ENCODE measurements at places on chromosomes 12 and 14. TPM values are rescaled to one million over a fixed set of nuclear protein-coding genes. Genes with fewer than 3 reads are reported as not detected.

The KRT7 gene
- 4.9 TPM for total RNA-seq

GRCh38 chr12:179885-180284 lies 34.1 kb downstream of the SLC6A12 start:
- no peak for DNase-seq

DNA sequence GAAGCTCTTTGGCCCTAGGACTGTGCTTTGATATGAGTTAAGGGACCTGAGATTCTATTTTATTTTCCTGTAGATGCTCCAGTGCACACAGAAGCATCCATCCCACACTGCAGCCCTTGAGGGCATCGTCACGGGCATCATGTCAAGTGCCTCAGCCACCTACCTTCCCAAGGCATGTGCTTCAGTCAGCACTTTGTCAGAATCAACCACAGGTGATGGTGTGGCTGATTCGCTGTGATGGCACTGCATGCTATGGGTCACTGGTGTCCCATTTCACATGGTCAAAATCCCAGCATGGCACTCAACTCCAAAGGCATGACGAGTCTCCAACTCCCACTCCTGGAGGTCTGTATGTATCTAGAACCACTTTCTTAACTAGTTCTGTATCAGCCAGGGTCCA lies 100.8 kb downstream of the AACS start:
- no peak for DNase-seq

The TAS2R10 gene
- 0.37 TPM for total RNA-seq

The GPR135 gene
- total RNA-seq: 1.0 TPM

The CRACR2A gene
- total RNA-seq: 29.8 TPM

- DNase-seq: no peak
These were observed 7.1 kb downstream of the IFNG-AS1 start for GRCh38 chr12:67996347-67996746.

The ANKRD33 gene
- not detected for total RNA-seq

GRCh38 chr12:132582582-132583410 lies 27.6 kb downstream of the LRCOL1 start:
- no peak for DNase-seq

- DNase-seq: no peak
These were observed 347 bp downstream of the SYNDIG1L start for GRCh38 chr14:74425525-74426201.

- no peak for DNase-seq
These were observed 23.6 kb downstream of the RHOF start for GRCh38 chr12:121769831-121770301.

DNA sequence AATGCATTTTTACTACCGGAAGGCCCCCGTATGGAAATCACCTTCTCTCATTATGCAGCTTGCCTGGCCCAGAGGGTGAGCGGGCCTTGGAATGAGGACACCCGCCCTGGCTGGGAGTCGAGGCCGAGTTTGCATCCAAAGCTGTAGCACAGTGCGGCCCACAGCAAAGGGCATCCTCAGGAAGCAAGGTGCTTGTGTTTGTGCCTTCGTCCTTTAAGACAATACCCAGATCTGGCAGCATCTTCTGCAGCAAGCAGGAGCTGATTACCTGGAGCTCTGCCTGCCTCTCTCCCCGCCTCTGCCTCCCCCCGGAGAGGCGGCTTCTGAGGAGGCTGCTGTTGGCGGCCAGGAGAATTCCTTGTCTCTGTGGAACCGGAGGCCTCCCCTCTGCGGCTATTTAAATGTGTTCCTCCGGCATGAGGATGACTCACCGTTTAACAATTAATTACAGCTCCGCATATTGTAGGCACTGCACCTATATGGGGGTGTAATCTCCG lies 145.3 kb downstream of the CACNA1C start:
- peak; percentile 57 for DNase-seq

- no peak for DNase-seq
These were observed 210.6 kb downstream of the PHLDA1 start for GRCh38 chr12:75820848-75821578.

DNA sequence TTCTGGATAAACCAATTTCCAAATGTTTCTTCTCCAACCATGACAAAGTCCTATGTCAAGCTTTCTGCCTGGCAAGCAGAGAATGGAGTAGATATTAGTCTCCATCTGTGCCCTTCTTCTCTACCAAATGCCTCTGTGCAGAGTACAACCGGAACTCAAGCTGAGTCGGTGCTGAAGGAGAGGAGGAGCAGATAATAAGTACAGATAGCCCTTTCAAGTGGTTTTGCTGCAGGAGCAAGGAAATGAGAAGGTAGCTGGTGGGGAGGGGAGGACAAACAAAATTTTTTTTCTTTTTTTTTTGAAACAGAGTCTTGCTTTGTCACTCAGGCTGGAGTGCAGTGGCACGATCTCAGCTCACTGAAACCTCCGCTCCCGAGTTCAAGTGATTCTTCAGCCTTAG lies 14.2 kb upstream of the HELB start:
- DNase-seq: no peak

GRCh38 chr14:64253672-64254071 lies 40.5 kb downstream of the ESR2 start:
- DNase-seq: peak; percentile 74

GRCh38 chr12:68501226-68501625 lies 109.5 kb upstream of the RAP1B start:
- DNase-seq: no peak

DNA sequence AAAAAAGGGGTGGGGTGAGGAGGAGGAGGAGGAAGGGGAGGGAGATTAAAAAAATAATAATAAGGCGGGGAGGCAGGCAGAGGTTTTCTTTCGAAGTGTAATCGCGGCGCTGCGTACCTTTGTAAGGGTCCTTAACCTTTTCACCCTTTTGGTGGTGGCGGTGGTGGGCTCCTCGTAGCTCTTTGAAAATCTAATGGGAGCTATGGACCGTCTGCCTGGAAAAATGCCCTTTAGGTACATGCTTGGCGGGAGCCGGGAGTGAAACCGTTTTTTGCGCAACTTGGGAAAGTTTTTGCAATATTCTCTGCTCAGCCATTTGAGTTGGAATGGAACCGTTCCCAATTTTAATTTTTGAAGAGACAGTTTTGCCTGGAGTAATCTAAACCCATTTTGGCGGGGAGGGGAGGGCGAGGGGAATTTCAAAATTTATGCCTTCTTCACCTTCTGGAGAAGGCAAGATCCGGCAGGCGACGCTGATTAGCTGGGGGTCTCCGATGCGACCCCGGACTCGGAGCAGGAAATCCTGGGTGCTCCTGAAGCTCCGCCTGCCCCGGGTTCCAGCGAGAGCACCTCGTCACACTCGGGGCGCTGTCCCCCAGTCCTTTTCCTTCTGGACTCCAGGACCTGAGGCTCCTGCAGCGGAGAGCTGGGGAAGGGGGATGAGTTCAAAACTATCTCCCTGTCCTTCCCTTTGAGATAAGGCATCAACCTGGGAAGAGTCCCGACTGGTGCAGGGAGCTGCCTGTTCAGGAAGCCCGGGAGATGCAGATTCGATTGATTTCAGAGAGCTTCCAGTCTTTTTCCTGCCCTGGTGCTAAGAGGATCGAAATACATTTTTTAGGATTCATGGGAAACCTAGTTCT lies 74.6 kb upstream of the TBX5 start:
- DNase-seq: no peak

The PLEKHG7 gene
- total RNA-seq: not detected

The CCDC197 gene
- total RNA-seq: not detected

The C12orf57 gene
- 127 TPM for total RNA-seq

GRCh38 chr12:63419154-63419553 lies 249.1 kb downstream of the DPY19L2 start:
- peak; percentile 81 for DNase-seq

The CIROP gene
- not detected for total RNA-seq

The RD3L gene
- not detected for total RNA-seq

GRCh38 chr12:46219877-46220655 lies 48.8 kb downstream of the SLC38A1 start:
- peak; percentile 87 for DNase-seq

DNA sequence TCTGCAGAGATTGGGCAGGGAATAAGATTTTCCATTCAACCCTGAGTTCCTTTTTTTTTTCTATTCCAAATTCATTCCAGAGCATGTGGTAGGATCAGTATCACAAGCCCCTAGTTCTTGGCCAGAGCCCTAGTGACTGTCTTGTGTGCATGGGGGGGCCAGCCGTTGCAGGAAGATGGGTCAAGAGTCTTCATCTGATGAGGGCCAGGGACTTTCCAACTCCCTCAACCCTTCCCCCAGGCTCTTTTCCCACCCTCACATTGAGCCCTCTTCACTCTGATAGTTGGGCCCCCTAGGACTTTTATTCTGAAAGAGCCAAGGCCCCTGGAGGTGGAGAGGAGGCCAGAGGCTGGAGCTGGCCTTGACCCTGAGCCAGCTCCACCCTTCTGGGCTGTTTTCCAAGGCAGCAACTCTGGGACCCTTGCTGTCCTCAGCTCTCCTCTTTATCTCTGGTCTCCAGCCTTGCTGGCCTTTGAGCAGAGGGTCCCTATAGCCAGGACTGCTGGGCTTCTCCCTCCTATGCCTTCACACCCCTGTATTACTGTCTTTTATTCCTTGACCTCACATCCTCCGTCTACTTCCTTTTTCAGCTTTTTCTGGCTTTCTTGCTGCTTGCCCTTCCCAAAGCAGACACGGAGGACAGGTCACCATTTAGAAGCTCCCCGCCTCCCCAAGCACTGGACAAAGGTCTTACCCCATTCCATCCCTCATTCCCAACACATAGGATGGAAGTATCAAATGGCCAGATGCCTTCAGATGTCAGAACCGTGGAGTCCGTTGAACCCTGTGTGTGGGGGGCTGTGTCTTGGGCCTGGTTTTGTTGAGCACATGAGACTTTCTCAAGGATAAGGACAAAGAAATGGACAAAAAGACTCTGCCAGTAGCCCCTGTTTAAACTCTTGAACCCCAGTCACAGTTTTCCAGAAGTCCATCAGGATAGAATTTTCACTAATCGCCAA lies 5.6 kb downstream of the RBP5 start:
- DNase-seq: no peak

GRCh38 chr12:113055594-113056380 lies 743 bp upstream of the DTX1 start:
- DNase-seq: no peak

- DNase-seq: no peak
These were observed 12.9 kb downstream of the MIA2 start for GRCh38 chr14:39246618-39247017.

- no peak for DNase-seq
These were observed 9.1 kb downstream of the PACS2 start for GRCh38 chr14:105323663-105324062.

DNA sequence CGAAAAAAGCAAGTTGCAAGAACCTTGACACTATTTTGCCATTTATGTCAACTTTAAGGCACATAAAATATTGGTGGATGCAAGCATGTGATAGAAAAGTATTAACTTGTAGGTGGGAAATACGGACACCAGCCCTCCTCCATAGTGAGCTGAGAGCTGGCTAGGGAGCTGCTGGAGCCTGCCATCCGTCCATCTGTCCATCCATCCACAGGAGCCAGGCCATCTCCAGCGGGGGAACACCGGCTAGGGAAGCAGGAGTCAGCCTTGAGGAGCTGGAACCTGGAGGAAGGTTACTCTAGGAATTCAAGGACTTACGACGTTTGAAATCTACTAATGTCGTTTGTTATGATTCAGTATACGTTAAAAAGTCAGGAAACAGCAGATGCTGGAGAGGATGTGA lies 120.7 kb upstream of the C14orf180 start:
- DNase-seq: no peak

The PA2G4 gene
- total RNA-seq: 526 TPM

The SERPINA12 gene
- total RNA-seq: not detected

The KRT74 gene
- total RNA-seq: not detected

- peak; percentile 73 for DNase-seq
These were observed 10.8 kb downstream of the FBXL14 start for GRCh38 chr12:1583421-1584078.

The PLCZ1 gene
- total RNA-seq: not detected

The MIP gene
- total RNA-seq: not detected

DNA sequence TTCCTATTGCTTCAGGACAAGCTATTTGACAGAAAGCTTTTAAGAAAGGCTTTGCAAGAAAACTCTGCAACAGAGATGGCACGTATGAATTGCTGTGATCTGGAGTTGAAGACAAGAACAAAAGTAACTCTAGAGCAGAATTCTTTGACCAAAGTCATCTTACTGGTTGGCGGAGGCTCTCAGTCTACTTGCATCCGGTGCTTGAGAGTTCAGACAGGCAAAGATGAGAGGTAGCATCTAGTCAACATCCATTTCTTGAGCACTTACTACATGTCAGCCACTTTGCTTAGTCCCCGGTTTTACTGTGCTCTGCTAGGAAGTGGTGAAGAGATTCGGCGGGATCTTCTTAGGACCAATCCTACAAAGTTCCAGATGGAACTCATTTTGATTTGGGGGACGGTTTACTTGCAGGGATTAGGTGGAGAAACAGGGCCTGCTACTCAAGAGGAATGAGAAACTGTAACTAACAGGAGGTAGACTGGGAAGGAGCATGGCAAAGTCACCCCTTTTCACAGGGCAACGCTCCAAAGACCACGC lies 404 bp upstream of the CCDC91 start:
- no peak for DNase-seq

GRCh38 chr14:85301506-85301905 lies 228.4 kb upstream of the FLRT2 start:
- no peak for DNase-seq

DNA sequence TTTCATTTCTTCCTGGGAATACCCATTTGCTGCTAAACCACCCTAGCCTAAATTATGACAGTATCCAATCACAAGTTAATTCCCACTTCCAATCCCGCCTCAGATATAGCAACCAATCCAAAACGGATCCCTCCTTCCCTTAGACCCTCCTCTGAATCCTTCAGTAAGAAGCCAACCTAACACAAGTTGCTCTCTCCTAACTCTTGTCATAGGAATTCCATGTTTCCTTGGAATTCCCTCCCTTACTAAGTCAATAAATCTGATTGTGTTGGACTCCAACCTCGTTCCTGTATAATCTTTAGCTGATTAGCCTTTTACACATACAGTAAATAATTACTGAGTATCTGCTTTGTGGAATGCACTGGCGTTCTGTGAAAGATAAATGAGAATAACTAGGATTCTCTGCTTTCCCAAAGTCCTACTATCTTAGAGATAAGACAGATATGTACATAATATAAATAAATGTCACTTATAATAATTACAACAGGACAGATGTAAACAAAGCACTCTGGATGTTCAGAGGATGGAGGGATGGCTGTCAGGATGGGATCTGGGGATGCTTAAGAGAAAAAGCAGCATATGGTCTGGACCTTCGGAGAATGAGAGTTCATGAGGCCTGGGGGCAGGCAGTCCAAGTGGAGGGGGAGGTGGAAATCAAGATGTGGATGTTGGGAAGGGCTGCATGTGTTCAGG lies 185.8 kb upstream of the SOX5 start:
- no peak for DNase-seq

The NKX2-1 gene
- not detected for total RNA-seq

The MYL2 gene
- not detected for total RNA-seq

The CKB gene
- total RNA-seq: 6.9 TPM

The ERP27 gene
- total RNA-seq: not detected

DNA sequence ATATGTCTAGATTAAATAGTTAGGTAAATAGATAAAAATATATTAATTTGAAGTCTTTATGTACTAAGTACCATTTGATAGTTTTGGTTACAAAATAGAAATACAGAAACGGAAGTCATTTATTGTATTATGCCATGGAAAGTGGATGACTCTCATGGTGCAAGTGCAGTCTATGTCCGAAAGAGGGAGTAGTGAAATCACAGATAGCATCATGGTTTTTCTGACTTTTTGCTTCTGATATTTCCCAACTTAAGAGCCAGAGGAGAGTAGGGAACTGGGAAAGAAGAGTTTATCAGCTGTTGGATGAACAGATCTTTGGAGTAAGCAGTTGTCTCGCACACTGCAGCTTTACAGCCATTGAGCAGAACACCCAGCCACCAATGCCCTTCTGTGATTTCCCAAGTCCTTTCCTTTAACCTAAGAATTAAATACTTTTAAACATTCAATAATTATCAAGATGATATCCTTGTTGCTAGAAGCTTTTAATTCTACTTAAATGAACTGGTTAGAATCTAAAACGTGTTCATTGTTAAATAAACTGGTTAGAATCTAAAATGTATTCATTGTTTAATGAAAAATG lies 18.4 kb upstream of the SRGAP1 start:
- peak; percentile 56 for DNase-seq
